ENCODE measurements at places on chromosomes 5 and 9.

DNA sequence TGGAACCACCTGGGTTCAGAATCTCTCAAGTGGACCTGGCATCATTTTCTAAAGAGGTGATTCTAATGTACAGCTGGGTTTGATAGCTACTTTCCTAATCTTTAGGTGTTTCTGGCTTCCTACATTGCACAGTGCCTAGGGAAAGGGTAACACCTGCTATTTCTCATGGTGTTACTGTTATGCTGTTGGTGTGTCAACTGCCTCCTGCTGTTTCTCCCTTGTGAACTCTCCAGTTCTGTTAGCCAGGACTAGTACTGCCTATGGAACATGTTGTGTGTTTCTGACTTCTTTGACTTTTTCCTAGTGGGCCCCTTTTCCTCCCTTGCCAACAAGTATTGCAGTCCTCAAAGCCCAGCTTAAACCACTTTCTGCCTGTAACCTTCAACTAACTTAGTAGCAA, 5.5 kb downstream of the ARHGEF28 start:
- DNase-seq: no peak

GRCh38 chr5:1536322-1536845, 12.6 kb upstream of the LPCAT1 start:
- peak; percentile 86 for DNase-seq

DNA sequence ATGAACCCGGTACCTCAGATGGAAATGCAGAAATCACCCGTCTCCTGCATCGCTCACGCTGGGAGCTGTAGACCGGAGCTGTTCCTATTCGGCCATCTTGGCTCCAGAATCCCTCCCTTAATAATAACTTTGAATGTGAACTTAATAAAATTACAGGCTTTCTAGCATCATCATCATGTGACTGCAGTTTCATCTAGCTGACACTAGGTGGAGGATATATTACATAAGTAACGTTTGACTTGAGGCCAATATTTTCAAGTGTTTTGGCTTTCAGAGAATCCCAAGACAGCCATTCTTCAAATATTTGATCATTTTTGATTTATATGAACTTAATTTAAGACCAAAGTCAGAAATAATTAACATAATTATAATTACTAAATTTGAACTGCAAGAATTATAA, 474.9 kb upstream of the CDH10 start:
- DNase-seq: no peak

- no peak for DNase-seq
These were observed 513.4 kb upstream of the MEF2C start for GRCh38 chr5:89396278-89396954.

GRCh38 chr9:133563291-133563796, 28.8 kb downstream of the ADAMTSL2 start:
- DNase-seq: no peak

GRCh38 chr5:136699651-136700050, 334.3 kb upstream of the TRPC7 start:
- DNase-seq: no peak

GRCh38 chr5:164202338-164202737, 696.9 kb downstream of the MAT2B start:
- no peak for DNase-seq

DNA sequence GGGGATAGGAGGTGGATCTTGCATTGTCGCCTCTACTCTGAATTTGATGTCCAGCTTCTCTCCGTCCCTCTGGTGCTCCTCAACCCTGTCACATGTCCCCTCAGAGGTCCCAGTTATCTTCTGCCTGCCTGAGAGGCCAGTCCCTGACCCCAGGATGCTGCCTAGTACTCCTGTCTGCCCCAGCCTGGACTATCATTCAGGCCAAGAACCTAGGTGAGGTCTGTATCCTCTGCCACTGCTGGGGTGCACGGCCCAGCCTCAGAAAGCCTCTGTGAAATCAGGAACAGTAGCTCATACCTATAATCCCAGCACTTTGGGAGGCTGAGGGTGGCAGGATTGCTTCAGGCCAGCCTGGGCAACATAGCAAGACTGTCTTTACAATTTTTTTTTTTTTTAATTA, 8.6 kb downstream of the SPINK4 start:
- no peak for DNase-seq

DNA sequence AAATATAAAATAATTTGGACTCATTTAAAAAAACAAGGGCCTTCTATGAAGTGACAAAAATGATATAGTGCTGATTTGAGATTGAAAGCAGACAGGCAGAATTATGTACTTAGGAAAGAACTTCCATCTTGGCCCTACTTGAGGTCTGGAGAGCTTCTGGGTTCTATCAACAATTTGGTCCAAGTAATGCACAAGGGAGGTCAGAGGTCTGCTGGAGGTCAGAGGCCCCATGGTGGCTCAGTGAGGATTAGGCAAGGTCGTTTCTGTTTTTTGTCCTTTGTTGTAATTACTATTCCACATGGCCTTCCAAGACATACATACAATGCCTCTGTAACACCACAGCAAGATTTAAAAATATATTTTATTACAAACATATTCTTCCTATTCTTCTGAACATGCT, 37.2 kb downstream of the NUDT12 start:
- DNase-seq: no peak

- DNase-seq: no peak
These were observed 174.4 kb downstream of the PCSK1 start for GRCh38 chr5:96258692-96259091.

DNA sequence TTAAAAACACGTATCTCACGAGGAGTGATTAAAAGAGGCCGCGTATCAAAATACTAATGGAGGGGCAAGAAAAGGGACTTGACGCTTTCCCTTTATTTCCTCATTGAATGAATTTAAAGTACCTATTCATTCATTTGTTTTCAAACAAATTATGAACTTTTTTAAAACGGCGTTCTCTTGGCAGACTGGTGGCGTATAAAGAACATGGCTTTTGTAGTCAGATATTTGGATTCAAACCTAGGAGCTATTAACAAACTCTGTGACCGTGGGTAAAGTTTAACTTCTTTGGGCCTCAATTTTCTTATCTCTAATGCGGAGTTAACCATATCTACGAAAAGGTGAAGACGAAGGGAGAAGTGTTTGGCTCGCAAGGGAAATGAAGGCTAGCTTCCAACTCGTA, 876 bp downstream of the CAAP1 start:
- DNase-seq: no peak

DNA sequence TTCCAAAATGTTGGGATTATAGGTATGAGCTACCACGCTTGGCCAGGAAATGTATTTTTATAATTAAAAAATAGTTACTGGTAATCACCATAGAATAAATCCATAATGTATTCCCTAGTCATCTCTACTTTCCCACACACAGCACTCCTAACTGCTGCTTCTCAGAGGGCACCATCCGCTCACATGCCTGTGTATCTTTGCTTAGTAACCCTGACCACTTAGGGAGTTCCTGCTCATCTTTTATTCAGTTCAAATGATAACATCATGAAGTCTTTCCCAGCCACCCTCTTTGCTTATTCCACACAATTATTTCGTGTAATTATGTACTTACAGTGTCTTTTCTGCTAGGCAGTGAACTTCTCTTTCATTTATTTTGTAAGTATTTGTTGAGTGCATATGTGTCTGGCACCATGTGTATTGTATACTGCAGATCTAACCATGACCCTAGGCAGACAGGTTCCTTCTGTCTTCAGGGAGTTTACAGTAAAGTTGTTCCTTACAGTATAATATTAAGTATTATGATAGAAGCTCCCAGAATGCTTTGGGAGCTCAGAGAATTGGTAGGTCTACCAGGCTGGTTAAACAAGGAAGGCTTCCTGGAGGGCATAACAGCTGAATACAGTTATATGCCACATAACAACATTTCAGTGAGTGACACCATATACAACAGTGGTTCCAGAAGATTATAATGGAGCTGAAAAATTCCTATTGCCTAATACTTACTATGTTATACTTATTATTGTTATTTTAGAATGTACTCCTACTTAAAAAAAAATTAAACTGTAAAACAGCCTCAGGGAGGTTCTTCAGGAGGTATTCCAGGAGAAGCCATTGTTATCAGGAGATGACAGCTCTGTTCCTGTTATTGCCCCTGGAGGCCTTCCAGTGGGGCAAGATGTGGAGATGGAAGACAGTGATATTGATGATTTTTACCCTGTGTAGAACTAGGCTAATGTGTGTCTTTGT, 39.2 kb downstream of the DCAF10 start:
- no peak for DNase-seq
